ENCODE measurements at places on chromosomes 1 and 21.

GRCh38 chr21:16117851-16118590 lies 388.2 kb downstream of the USP25 start:
- no peak for DNase-seq

- no peak for DNase-seq
Measured at GRCh38 chr1:178345238-178345637, 151.5 kb downstream of the CLEC20A start.

DNA sequence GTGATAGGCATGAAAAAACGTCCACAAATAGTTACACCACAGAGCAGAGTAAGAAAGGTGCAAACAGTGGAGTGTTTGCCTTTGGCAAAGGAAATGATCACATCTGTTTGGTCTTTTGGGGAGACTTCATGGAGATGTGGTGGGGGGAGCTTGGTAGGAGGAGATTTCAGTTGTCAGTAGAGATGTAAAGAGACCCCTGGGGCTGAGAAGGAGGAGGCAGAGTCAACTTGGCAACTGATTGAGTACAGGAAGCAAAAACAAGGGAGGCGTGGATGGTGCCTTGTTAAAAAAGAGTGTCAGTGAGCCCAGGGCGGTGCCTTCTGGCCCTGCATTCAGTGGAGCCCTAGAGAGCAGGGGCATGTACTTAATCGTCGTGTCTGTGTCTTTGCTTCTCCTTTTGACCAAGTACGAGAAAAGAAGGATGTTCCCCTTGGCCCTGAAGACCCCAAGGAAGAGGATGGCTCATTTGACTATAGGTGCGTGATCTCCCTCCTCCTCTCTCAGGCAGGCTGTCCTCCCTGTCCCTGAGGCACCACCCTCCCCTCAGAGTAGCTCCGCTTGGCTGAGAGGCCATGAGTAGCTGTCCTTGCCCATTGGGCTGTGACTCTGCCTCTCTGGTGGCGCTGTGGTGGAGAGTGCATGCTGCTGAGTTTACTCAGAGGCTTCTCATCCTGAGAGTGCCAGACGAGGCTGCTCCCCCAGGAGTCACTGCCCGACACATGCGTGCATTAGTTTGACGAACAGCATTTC lies 30.4 kb upstream of the CNTN2 start:
- DNase-seq = no peak

- peak; percentile 24 for DNase-seq
Measured at GRCh38 chr1:230068952-230069684, 2.1 kb downstream of the GALNT2 start.

GRCh38 chr1:40386359-40386723 lies 12.8 kb downstream of the SMAP2 start:
- no peak for DNase-seq
